ENCODE measurements at places on chromosomes 1 and 21.

- DNase-seq: no peak
Observed at GRCh38 chr1:15153842-15154479, 414 bp downstream of the TMEM51 start.

DNA sequence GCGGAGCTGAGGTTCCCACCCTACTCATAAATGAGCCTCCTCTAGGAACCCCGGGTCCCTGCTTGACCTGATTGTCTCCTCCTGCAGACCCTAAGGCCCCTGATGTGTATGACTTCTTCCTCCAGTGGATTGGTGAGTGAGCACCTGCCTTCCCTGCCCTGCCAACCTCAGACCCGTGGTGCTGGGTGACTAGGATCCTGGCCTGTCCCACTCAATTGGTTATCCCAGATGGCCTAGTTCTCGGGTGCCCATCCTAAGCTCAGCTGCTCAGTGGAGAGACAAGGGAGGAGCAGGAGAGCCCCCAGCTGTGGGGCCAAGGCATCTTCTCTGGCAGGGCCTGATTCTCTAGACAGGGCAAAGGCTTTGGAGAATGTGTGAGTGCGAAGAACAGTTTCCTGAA, 12.2 kb downstream of the CYP4B1 start:
- DNase-seq: no peak

DNA sequence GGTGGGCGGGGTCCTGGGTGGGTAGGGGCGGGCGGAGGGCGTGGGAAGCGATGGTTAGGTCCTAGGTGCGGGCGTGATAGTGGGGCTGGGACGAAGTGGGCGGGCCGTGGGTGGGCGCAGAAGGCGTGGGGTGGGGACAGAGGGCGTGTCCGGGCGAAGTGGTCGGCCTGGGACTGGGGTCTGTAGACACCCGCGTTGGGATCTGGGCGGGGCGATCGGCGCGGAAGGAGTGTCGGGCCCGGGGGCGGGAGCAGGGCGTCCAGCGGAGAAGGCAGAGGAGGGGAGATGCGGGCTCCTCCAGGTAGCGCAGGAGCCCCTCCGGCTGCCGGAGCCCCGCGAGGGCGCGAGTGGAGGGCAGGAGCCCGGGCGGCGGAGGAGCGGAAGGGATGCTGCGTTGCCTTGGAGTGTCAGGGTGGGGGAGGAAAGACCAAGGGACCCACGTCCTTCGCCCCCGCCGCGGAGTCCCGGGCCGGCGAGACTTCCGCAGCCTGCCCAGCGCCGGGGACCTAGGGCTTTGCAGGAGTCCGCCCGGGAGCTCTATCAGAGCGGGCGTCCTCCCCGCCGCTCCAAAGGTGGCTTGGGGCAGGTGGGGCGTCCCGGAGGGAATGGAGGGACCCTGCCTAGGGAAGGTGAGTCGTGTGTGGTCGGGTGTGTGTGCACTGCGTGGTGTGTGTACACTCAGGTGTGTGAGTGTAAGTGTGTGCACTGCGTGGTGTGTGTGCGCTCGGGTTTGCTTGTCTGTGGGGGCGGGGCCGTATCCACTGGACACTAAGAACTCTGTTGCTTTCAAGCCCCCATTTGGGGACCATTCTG, 27.0 kb upstream of the PRSS38 start:
- DNase-seq: no peak

DNA sequence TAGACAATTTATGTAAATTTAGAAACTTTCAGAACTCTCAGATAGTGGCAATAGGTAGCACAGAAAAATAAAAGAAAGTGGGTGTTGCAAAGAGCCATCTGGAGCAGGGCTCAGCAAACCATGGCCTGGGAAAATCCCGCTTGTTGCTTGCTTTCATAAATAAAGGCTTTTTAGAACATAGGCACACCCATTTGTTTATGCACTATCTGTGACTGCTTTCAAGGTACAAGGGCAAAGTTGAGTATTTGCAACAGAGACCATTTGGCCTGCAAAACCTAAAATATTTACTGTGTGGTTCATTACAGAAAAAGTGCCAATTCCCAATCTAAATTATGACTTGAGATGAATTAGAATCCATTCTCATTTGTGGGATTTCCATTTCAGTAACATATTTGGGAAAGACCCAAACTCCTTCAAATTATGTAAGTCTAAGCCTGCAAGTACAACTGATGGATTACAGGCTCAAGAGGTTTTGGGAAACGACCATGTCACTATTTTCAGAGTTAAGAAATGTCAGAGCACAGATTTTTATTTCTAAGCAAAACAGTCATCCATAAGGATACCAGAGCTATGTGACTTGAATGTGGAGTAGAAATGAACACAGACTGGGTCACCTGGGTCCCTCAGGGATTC, 43.5 kb upstream of the DPT start:
- no peak for DNase-seq

DNA sequence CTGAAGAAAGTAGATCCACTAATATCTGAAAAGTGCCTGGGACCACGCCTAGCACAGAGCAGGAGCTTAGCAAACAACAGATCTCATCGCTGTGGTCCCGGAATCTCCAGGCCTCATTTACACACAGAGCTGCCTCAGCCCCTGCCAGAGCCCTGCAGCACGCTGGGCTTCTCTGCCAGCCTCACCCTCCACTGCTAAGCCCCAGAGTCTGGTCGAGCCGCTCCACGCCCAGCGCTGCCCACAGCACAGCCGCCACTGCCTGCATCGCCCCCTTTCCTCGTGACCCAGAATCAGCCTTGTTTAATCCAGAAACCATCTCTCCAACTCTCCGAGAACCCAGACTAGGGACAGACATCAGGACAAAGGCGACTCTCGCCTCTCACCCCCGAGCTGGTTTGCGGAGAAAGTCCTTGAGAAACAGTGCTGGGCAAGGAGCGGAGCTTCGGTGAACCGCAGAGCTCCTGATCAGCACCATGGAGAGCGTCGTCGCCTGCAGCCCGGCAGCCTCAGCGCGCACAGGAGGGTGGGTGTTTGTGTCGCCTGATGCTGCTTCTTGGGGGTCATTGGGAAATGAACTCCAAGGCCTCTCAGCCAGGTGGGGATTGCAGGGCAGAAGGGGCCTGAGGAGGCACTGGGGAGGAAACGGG, 145.1 kb downstream of the NPHP4 start:
- DNase-seq: no peak

- no peak for DNase-seq
Observed at GRCh38 chr1:237786066-237786719, 104.5 kb downstream of the ZP4 start.

- DNase-seq: no peak
Observed at GRCh38 chr1:64131155-64131554, 72.3 kb upstream of the UBE2U start.

DNA sequence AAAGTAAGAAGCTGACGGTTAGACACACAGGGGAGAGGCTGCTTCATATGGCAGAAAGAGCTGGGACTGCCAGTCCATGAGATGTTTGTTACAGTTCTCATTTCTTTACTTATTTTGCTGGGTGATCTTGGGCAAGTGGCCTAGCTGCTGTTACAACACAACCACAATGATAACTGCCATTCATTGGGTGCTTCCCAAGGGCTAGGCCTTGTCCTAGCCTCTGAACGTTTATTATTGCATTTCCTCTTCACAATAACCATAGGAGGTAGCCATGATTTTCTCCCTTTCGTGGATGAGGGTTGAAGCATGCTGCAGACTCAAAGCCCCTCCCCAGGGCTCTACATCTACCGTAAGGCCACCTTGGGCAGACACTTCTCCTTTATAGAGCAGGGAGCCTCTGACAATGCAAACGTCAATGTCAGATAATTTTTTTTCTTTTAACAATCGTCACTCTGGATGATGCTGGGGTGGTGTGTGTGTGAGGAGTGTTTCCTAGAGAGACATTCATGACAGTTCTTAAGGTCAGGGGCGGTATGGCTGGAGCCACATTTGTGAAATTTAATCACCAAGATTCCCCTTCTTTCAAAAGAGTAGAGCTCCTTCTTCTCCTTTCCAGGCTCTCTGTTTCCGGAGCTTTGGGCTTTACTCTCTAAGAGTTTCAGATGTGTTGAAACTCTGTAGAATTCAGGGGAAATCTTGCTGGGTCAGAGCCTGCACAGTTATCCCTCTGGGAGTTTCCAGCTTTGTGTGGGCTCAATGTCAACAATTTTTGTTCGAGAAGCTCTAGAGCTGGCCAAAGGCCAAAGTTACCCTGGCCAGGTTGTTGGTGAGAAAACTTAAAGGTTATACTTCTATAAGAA, 138.5 kb upstream of the SGIP1 start:
- no peak for DNase-seq

DNA sequence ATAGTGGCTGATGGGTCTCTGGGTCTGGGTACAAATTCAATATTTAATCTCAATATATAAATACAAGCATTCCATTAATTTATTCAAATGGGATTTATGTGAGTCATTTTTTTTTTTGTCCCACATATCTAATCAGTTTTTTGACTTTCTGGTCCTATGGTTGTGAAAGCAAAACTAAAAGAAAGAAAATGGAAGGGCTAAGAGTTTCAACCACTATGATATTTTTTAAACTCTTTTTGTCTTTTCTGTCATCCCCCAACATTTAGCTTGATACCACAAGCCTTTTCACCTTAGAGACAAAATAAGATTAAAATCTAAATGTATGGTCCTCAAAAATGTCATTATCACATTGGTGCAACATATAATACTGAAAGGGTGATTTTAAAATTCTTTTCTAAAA, 602.7 kb upstream of the CHRM3 start:
- DNase-seq: no peak

DNA sequence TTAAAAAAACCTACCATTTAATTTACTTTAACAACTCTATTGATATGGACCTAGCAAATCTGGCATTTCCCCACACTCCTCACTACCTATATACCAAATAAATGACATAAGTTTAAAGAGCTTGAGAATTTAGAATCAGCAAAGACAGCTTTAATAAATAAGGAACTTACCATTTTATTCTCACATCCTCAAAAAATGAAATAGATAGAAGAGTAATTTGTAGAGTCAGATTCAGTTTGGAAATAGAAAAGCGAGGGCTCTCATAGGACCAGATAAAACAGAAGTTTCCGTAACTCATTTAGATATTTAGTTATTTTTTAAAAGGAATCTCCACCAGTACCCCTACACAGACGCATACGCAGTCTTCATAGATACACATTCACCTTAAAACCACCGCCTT, 117.9 kb downstream of the RGS2 start:
- DNase-seq: no peak

GRCh38 chr1:67771152-67771551, 62.1 kb downstream of the GNG12 start:
- DNase-seq: peak; percentile 41

DNA sequence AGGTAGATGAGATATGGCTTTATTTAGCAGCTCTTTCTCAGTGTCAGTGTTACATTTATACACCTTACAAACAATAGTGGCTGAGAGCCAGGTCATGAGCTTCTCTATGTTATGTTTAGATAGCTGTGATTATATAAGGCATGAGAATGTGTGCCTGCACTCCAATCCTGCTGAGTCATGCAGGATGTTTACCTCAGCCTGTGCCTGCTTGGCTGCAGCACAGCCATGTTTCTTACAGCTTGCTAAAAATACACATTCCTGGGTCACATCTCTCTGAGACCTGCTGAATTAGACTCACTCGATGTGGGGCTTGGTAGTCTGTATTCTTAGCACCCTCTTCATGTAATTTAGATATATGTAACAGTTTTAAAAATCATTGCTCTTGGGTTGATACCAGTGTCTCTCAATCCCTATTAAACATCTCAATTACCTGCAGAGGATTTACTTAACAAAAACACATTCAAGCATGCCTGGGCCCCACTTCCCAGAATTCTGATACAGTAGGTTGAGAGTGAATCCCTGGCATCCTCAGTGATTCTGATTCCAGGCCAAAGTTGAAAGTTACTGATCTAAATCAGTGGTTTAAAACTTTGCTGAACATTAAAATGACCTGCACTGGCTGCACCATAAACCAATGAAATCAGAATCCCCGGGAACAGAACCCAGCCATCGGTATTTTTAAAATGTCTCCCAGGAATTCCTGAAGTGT, 107.5 kb downstream of the GDAP2 start:
- peak; percentile 79 for DNase-seq

GRCh38 chr1:86239894-86240293, 83.3 kb upstream of the COL24A1 start:
- DNase-seq: no peak

DNA sequence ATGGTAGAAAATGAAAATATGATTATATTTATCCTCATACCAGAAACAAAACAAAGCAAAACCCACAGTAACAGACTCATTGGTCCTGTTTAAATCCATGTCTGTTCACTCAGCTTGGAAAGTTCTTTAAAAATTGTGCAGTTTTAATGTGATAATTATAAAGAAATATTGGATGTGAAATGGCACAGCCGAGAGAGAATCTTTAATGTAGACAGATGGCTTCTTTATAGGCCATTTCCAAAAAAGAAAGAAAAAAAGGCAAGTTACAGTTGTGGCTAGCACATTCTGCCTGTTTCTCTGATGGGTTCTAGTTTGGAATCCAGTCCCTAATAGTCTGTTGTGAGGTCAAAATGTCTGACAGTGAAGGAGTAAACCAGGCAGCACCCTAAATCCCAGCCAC, 62.0 kb downstream of the SH3BGR start:
- DNase-seq: no peak

DNA sequence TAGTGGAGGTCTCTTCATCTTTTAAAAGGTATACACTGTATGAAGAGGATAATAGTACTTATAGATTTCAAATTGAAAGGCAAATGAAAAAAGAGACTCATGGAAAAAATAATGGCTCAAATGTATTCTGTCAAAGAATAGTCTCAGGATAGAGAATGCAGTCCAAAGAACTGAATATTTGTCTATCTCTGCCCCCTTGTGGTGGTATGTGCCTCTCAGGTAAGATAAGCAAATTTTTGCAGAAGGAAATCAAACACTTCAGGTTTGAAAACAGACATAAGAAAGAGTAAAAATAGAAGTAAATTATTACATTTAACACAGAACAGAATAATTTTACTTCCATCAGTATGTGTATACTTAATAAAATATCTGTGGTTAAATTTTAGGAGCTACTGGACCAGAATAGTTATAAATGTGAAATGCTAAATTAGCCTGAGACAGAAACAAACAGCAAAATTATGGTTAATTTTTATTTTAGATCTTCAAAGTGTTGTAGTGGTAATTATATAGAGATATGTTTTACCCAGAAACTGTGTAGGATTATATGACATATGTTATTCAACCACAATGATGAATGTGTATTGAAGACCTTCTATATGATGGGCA, 164.4 kb upstream of the PALMD start:
- no peak for DNase-seq

- DNase-seq: no peak
Observed at GRCh38 chr1:245946905-245947304, 560.2 kb downstream of the SMYD3 start.

GRCh38 chr1:27001570-27002360, 8.3 kb downstream of the TRNP1 start:
- DNase-seq: no peak

- DNase-seq: no peak
Observed at GRCh38 chr1:162067466-162067865, 2.0 kb upstream of the NOS1AP start.

GRCh38 chr1:209202830-209203532, 380.5 kb upstream of the CAMK1G start:
- DNase-seq: peak; percentile 4

DNA sequence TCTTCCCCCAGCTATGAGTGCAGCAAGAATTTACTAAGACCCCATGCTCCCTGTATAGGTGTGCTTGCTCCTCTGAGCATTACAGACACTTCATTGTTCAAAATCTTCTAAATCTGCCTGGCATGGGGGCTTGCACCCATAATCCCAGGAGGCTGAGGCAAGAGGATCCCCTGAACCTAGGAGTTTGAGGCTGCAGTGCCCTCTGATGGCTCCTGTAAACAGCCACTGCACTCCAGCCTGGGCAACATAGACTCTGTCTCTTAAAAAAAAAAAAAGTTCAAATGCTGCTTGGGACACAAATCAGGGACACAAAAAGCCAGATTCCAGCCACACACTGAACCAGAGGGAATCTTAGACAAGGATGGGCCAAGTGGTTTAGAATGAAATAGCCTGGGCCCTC, 3.4 kb upstream of the ACOT7 start:
- no peak for DNase-seq

Data from AG04449 (cell line).